Erythroblast (primary cell): ENCODE measurements at places on chromosomes 11 and 22.

- no peak for DNase-seq
Observed at GRCh38 chr11:45827123-45827522, 20.2 kb upstream of the CRY2 start.

DNA sequence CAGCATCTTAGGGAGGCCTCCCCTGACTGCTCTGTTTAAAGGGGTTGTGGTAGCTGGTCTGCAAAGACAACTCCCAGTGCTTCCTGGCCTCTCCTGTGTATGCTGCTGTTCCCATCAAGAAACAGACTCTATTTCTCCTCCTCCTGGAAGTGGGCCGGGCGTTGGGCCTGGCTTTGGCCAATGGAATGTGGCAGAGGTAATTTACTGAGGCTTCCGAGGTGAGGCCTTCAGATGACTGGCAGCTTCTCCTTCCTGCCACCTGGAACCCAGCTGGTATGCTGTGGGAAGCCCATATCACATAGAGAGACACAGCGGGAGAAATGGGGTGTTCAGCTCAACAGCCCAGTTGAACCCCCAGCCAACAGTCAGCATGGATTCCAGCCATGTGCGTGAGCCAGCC, 25.1 kb upstream of the EIF3D start:
- no peak for DNase-seq

DNA sequence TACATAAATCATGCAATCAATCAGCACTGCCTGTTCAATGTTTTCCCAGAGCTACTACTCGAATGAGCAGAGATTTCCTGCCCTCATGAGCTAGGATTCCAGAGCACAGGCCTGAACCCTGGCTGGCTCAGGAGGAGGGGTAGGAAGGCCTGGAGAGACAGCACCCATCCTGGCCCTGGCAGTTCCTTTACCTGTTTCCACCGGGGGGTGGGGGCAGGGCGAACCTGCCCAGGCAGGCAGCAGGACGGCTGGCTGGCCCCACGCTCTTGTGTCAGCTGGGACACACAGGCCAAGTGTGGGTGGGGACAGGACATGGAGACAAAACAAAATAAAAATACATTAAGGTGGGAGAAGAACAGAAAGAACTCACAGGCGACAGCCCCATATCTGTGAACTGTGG, 109.8 kb upstream of the BID start:
- DNase-seq = no peak

DNA sequence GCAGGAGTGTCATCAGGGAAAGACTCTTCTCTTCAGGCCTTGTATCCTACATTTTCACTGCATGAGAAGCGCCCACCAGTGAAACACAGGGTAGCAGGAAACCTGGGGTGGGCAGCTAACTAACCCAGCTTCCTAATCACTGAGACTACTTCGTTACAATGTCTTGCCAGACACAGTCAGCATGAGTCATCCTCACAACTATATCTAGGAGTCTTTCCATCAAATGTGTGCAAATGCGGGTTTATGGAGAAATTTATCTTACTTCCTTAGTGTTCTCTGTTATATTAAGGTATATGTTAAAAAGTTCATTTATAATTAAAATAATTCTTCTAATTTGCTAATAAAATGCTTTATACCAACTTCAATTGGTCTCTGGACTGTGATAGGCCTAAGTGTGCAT, 79.9 kb upstream of the RAB1B start:
- no peak for DNase-seq

DNA sequence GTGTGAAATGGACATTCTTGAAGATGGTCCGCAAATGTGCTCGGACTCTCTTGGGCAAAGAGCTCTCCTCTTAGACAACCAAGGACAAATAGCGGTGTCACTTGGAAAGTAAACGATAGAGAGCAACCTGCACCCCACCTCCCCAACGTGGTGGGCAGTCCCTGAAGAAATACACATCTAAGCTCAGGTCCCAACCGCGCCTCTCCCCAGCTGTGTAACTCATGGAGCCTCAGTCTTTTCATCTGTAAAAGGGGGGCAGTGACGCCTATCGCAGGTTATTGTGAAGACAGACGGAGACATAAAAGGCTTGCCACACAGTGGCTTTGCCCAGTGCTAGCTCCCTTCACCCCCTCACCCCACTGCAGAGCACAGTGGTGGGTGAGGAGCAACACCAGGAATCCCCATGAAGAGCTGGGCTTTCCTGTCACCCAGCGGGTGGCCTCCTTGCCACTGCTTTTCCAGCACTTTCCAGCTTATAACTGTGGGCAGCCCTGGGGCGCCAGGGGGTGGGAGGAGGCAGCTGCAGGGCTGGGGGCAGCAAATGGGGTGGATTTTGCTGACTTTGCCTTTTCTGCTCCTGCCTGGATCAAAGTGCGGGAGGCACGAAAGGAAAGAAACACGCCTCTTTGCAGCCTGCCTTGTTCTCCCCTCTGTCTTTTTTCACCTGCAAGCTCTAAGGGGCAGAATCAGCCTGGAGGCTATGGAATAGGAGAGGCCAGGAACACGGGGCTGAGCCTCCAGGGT, 73.7 kb upstream of the TSPAN18 start:
- DNase-seq = no peak

GRCh38 chr11:27064086-27064485, 23.5 kb downstream of the BBOX1 start:
- DNase-seq = no peak

GRCh38 chr11:17221968-17222367, 14.2 kb upstream of the PIK3C2A start:
- no peak for DNase-seq

GRCh38 chr11:107250017-107250416, 207.6 kb downstream of the CWF19L2 start:
- no peak for DNase-seq

DNA sequence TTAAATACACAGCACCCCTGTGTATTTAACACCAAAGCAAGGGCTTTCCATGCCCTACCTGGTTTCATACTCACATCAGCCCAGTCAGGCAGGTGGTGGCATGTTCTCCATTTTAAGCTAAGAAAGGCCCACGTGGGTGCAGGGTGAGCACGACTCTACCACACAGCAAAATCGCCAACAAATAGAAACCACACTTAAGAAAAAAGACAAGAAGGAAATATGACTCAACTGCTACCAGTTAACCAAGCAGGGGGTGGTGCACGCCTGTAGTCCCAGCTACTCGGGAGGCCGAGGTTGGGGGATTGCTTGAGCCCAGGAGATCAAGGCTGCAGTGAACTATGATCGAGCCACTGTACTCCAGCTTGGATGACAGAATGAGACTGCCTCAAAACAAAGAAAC, 35.2 kb upstream of the TFIP11 start:
- DNase-seq = no peak

GRCh38 chr11:64234647-64235379, 429 bp downstream of the VEGFB start:
- peak; percentile 65 for DNase-seq

DNA sequence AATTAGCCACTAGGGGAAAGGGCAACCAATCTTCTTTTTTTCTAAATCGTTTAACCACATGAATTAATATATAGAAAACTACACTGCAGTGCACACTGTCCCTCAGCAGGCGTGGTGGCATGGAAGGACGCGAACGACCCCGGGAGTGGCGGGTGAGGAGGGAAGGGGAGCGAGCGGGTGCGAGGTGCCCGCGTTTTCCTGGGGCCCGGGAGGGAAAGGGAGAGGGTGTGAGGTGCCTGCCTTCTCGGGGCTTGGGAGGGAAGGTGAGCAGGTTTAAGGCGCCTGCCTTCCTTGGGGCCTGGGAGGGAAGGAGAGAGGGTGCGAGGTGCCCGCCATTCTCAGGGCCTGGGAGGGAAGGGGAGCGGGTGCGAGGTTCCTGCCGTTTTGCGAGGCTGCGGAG, 765 bp downstream of the GAB4 start:
- no peak for DNase-seq

DNA sequence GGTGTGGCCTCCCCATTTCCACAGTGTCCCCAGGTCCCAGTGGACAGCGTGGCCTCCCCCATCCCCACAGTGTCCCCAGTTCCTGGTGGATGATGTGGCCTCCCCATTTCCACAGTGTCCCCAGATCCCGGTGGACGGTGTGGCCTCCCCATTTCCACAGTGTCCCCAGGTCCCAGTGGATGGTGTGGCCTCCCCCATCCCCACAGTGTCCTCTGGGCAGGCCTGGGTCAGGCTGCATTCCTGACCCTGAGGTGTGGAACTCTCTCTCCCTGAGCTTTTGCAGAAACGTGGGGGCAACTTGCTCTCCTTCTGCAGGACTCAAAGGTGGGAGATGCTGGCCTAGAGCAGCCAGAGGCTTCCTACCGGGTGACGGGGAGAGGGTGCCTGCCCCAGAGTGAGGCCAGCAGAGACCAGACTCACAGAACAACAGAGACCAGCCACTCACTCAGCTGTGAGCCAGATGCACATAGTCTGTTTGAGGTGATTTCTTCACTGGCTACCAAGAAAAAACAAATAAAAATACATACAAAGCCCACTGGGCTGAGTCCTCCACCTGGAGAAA, 85.8 kb upstream of the FGF3 start:
- DNase-seq = no peak

- no peak for DNase-seq
Observed at GRCh38 chr11:5989203-5989602, 2.4 kb upstream of the OR52L1 start.

- no peak for DNase-seq
Observed at GRCh38 chr11:82830746-82831145, 69.5 kb downstream of the PRCP start.

- DNase-seq = no peak
Observed at GRCh38 chr11:107472966-107473365, 15.3 kb upstream of the CWF19L2 start.

DNA sequence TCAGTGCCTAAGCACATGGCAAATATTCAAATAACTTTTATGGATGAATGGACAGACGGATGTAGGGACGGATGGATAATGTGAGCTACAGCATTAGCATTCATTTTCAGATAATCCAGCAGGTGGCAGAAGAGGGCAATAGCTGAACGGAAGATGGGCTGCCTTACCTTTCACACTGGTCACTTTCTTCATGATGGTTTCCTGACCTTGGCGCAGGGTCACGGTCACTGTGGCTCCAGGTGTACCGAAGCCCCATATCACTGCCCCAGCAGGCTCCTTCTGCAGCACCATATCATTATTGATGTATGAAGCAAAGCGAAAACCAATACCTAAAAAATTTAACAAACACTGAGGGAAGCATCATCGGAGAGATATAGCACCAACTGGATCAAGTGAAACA, 4.3 kb downstream of the SIAE start:
- DNase-seq = peak; percentile 56

GRCh38 chr11:31628111-31628510, 118.5 kb downstream of the ELP4 start:
- DNase-seq = no peak

DNA sequence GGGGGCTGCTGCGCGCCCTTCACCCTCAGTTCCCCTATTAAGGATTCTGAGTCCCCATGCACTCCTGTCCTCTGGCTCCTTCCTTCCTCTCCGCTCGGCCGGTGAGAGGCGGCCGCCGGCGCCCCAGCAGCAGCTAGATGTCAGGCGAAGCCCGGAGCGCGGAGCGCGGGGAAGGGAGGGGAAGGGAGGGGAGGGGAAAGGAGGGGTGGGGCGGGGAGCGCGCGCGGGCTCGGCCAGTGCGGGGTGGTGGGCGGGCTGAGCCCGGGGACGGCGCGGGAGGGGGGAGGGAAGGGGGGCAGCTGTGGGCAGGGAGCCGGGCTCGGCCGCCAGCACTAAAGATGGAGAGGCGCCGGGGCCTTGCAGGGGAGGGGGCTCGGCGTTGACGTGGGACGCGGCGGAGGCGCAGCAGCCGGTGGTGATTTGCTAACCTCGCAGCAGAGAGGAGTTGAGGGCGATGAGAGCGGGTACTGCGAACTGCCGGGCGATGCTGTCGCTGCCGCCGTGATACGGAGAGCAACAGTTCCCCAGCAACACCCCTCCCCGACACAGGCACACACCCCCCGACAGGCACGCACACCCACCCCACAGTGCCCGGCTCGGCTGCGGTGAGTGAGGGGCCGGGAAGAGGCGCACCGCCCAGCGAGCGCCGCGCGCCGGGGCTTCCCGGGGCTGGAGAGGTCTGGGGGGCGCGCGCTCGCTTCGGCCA, at the start of gene ZBTB16:
Gene ZBTB16 (plus strand): TSS at position 434 of the 706 bp plus-strand sequence. CDS start 3,590 bp downstream, outside the sequence.
- peak; percentile 57 for DNase-seq

GRCh38 chr11:116901211-116901610, 63.8 kb upstream of the APOA1 start:
- no peak for DNase-seq

GRCh38 chr22:28411125-28411524, 268.5 kb downstream of the TTC28 start:
- no peak for DNase-seq

DNA sequence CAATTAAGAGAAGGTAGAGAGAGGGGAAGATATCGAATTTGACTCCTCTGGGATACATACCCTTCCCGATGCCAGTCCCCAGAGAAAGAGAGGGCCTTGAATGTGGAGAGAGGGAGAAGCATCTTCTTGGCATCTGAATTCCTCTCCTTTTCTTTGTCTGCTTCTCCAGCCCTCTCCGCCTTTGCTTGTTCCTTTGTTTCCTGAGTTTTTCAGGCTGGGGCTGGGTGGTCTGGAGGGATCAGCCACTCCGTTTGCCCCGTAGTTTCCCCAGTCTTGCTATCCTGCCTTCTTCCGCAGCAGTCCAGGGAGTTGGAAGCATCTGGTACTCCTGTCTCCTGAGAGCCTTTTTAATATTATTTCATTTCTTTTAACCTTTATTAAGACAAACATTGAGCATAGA, 107.1 kb upstream of the CADM1 start:
- no peak for DNase-seq

DNA sequence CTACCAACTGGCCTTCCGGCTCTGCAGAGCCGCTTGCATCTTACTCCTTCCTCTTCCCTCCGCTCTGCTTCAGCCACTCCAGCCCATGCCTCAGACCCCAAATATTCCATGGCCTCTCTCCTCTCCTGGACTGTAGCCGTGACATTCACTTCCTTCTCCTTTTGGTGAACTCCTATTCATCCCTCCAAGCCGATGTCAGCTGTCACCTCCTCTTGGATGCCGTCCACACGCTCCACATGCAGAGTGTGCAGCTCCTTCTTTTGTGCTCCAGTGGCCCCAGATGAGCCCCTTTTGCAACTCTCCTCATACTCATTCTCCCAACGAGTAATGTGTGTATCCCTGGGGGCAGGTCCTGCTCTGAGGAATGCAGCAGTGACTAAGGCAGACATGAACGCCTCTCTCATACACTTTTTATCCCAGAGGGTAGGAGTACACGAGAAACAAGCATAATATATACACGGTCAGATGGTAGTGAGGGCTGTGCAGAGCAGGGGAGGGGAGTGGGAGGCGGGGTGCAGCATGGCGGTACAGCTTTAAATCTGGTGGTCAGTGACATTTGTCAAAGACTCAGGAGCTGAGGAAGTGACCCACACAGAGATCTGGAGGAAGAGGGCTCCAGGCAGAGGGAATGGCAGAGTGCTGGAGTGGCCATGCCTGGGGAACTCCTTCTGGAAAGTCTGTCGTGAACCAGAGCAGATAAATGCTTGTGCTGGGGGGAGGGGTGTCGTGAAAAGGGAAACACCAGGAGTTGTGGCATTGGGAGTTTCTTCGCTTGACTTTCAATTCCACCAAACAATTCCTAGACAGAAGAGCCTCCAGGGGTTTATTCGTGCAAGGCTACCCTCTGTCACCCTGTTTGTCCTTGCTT, 83.8 kb upstream of the ATXN10 start:
- DNase-seq = no peak

- no peak for DNase-seq
Observed at GRCh38 chr11:92697461-92698312, 271.8 kb upstream of the MTNR1B start.

GRCh38 chr11:134045799-134046635, 22.9 kb upstream of the JAM3 start:
- no peak for DNase-seq
